ENCODE measurements at places on chromosomes 16 and 17. TPM values are rescaled to one million over a fixed set of nuclear protein-coding genes. Genes with fewer than 3 reads are reported as not detected.

Gene SCO1
- total RNA-seq, result 34.4 TPM

Gene NXN
- 10.6 TPM for total RNA-seq

Gene G6PC1
- 0.68 TPM for total RNA-seq

Gene OTOP2
- 99.1 TPM for total RNA-seq

Gene PRSS27
- total RNA-seq, result not detected

Gene MYO15A
- total RNA-seq, result 1.3 TPM

Gene LHX1
- total RNA-seq, result not detected

Gene PRAC2
- not detected for total RNA-seq

Gene GSDMA
- total RNA-seq, result not detected

Gene UNC13D
- 48.3 TPM for total RNA-seq

DNA sequence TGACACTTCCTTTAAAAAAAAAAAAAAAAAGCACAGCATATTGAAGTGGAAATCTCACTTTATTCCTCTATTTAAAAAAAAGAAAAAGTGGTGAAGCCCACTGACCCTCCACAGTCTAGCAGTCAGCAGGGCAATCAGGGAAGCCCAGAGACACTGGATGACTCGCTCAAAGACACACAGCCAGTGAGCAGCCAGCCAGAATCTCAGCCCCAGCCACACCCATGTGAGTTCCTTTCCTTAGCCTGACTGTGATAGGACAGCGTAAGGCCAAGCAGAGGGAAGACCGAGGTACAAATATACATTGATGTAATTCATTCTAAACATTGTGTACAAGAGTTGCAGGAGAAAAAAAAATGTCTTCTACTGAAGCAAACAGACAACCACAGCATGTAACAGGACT lies 22.5 kb downstream of the XPO6 start:
- DNase-seq, result no peak

DNA sequence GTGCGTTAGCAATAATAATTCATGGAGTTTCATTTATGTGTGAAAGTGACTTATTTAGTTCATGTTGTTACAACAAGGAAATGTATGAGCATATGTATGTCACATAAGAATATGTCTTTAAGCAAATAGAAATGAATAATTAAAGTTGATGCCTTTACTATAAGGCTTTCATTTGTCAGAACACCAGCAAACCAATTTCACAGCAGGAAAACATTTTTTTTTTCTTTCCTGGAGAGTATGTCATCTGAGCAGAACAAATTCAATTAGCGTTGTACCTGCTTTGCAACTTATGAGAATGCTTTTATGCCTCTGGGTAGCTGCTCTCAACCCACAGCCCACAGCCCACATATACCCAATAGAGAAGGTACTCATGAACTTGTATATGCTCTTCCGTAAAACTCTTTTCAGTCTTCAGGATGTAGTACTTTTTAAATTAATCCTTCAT lies 26.3 kb upstream of the APOH start:
- no peak for DNase-seq

GRCh38 chr16:8251298-8251697 lies 339.0 kb downstream of the TMEM114 start:
- no peak for DNase-seq

DNA sequence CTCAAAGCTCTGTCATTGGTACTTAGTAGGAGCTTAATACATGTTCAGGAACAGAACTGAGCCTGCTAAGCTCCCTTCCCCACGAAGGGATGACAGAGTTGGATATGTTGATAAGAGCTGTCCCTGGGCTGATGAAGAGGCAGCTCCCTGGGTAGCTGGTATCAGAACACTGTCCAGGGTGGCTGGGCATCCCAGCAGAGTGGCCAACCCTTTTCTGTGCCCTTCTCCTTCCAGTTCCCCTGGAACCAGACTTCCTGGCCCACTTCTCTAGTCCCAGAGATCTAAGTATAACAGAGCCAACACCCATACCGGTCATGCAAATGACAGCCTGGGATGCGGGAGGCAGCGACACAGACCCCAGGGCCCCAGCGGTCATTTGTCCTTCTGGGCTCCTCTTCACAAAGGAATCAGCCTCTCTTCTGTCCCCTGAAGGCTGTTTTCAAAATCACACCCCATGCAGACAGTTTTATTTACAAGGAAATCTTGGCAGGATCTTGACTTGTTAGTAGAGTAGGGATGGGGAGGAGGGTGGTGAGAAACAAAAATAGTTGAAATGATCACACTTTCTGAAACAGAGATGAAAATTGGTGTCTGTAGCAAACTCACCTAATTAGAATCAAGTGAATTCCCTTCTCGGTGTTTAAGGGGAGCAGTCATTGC lies 1.4 kb upstream of the RHBDL3 start:
- DNase-seq, result no peak

GRCh38 chr17:13351046-13351445 lies 250.7 kb downstream of the HS3ST3A1 start:
- DNase-seq, result no peak

DNA sequence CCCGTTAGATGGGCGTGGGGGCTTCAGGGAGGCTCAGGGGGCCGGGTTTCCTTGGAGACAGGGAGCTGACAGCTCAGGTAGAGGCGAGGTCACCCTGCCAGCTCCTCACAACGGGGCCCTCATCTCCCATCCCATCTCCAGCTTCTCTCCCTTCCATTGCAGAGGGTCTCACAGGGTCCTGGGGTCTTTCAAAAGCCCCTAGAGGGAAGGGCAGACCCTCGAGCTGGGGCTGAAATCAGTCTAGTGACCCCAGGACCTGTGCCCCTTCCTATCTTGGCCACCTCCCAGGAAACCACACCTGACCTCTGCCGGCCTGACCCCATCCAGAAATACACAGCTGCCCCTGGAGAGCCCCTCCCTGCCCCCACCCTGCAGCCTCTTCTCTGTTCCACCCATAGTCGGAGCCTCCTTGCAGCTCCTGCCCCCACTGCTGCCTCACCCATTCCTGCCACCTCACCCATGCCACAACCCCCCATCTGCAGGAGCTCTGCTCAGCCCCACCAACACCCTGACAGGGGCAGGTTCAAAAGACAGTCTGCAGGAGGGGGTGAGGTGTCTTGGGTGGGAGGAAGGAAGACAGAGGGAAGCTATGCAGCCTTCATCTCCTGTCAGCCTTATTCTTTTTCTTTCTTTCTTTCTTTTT lies 23.4 kb downstream of the PIK3R5 start:
- no peak for DNase-seq

GRCh38 chr16:56607109-56607618 lies 1.2 kb upstream of the MT2A start:
- DNase-seq, result peak; percentile 67

GRCh38 chr17:57724026-57724728 lies 20.9 kb downstream of the CCDC182 start:
- DNase-seq, result no peak

- DNase-seq, result no peak
Observed at GRCh38 chr17:45648642-45649041, 135.5 kb upstream of the CRHR1 start.

GRCh38 chr16:79278506-79278905 lies 322.0 kb downstream of the MAF start:
- DNase-seq, result peak; percentile 44

DNA sequence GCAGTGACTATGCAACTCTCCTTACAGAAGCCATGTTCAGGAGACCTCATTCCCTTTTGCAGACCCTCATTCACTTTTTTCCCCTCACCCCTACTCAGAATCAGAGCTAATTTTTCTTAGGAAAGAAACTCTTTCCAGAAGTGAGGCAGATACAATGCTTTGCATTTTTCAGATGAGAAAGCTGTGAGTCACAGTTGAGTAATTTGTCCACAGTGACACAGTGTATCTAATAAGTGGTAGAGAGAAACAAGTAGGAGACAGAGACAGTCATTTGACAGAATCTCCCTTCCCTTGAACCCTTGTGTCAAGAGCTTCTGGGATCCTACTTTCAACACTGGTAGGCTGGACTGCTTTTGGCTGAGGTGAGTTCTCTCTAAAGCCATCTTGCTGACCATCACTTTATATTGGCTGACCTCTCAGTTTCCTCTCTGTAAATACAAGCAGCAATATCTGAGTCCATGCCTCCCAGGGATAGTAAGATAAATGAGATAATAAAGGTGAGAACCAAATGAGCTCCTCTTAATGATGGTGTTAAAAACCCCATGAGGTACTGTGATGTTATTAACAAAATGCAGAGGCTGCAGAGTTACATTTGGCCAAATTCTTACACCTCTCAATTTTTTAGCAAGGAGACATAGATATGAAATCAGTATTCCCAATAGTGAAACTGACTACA lies 130.8 kb downstream of the CA10 start:
- DNase-seq, result no peak

DNA sequence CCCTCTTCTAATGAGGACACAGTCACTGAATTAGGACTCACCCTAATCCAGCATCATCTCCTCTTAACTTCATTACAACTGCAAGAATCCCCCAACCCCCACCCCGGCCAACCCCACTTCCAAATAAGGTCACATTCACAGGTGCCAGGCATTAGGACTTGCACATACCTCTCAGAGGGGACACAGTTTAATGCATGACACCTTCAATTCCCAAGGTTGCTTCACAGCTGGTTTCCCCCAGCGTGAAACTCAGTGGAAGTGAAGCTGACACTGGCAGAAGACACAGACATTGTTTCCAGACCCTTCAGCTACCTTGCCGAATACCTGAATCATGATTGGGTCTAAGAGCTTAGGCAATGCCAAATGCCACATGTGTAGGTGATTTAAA lies 217.0 kb upstream of the DYNLRB2 start:
- no peak for DNase-seq

- no peak for DNase-seq
Observed at GRCh38 chr17:8746501-8747236, 2.0 kb upstream of the CCDC42 start.
